ENCODE measurements at places on chromosomes 16 and 17. TPM values are rescaled to one million over a fixed set of nuclear protein-coding genes. Genes with fewer than 3 reads are reported as not detected.
A peak's percentile ranks its signal among the peaks of the same experiment; 100 is the strongest.

MMP28 gene
- total RNA-seq, result not detected

ITGB3 gene
- total RNA-seq, result 0.31 TPM

CNGB1 gene
- total RNA-seq, result 0.02 TPM

OTOP2 gene
- not detected for total RNA-seq

GABARAPL2 gene
- total RNA-seq, result 82.4 TPM

DNA sequence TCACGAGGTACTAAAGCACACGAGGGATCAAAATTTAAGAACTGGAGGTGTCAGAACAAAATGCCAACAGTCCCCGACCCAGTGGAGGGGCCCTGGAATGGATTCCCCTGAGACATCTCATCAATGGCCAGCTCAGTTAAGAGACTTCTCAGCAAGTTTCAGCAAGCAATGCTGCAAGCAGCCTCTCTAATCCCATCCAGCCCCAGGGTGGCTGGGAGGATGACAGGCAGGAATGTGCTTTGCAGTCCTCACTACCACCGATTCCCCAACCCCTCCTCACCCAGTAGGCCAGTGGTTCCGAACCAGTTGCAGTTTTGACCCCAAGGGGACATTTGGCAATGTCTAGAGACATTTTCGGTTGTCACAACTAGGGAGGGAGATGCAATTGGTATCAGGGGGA lies 8.7 kb downstream of the GPRC5B start:
- H3K27me3 ChIP-seq, result no peaks in the 10 kb centered on the region
- no peaks in the 10 kb centered on the region for H3K36me3 ChIP-seq
- no peak overlapping the region for H3K27ac ChIP-seq
- H3K4me1 ChIP-seq, result no peaks in the 10 kb centered on the region
- H3K4me3 ChIP-seq, result no peak overlapping the region
- DNase-seq, result no peak

DNA sequence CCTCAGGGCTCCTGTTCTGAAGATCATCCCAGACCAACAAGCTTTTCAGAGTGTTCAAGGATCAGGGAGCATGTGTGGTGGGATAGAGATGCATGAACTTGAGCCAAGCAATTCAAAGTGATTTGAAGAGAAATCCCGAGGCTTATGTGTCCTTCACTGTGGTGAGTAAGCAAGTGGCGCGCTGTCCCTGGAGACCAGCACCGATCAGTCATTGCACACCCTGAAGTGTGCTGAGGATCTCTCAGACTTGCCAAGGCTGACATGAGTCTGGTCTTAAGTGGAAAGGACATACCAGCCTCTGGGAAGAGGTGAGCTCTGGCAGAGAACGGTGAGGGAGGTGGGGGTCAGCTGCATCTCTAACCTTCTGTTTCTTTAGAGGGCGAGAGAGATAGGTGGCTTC lies 43.8 kb upstream of the CDH13 start:
- DNase-seq, result no peak
- no peak overlapping the region for H3K27ac ChIP-seq
- peaks cover under 1% of the 10 kb centered on the region for H3K27me3 ChIP-seq
- no peak overlapping the region for H3K4me3 ChIP-seq
- H3K36me3 ChIP-seq, result no peaks in the 10 kb centered on the region
- no peaks in the 10 kb centered on the region for H3K4me1 ChIP-seq

DNA sequence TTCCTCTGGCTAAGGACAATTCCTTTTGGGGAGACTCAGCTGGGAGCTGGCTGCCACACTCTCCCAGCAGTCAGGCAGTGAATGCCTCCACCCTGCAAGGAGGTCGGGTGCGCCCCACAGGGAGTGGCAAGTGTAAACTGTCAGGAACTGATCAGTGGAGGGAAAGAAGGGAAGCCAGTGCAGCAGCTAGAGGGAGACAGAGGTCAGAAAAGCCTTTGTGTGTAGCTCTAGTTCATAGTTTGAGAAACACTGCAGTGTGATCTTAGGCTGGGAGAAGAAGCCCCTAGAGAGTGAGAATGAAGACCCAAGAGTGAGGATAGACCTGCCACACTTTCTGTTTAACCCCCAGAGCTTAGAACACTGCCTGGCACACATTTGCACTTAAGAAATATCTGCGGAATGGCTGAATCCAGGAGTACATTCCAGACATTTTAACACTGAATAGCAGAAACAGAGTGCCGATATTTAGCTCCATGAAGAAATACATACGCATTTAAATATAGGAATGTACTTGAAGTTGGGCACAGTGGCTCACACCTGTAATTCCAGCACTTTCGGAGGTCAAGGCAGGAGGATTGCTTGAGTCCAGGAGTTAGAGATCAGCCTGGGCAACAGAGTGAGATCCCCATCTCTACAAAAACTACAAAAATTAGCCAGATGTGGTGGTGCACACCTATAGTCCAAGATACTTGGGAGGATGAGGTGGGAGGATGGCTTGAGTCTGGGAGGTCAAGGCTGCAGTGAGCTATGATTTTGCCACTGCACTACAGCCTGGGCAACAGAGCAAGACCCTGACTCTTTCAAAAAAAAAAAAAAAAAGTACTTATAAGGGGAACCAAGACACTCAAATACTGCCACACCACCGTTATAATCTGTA lies 11.1 kb upstream of the SLC5A11 start:
- H3K4me3 ChIP-seq, result no peak overlapping the region
- H3K36me3 ChIP-seq, result no peaks in the 10 kb centered on the region
- H3K27ac ChIP-seq, result no peak overlapping the region
- peak; percentile 62 for DNase-seq
- peaks cover 29% of the 10 kb centered on the region for H3K4me1 ChIP-seq
- H3K27me3 ChIP-seq, result no peaks in the 10 kb centered on the region

DNA sequence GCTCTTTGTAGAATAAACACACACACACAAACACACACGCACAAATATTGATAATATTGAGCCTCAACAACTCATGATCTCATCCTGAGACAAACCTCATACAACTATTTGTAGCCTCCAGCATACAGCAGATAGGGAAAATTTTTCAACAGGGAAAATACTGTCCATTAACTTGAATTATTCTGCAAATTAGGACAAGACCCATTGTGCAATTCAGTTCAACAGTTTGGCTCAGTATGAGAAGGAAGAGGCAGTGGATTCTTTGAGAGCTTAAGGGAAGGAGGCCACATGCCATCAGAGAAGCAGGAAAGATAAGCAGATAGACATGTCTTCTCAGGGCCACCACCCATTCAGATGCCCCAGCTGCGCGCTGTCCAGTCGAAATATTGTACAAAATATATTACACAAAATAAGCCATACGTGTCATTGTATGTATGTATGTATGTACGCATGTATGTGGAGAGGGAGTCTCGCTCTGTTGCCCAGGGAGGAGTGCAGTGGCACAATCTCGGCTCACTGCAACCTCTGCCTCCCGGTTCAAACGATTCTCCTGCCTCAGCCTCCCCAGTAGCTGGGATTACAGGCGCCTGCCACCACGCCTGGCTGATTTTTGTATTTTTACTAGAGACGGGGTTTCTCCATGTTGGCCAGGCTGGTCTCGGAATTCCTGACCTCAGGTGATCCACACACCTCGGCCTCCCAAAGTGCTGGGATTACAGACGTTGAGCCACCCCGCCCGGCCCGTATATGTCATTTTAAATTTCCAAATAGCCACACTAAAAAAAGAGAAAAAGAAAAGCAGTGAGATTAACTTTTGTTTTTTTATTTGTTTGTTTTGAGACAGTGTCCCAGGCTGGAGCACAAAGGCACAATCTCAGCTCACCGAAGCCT lies 1.8 kb downstream of the ZC3H7A start:
- no peak for DNase-seq
- peak overlapping the region; percentile 85 for H3K27ac ChIP-seq
- H3K4me3 ChIP-seq, result peak overlapping the region; percentile 79
- no peaks in the 10 kb centered on the region for H3K27me3 ChIP-seq
- peaks cover 8% of the 10 kb centered on the region for H3K36me3 ChIP-seq

GRCh38 chr16:81700780-81701165 lies 78.3 kb upstream of the PLCG2 start:
- no peak overlapping the region for H3K27ac ChIP-seq
- H3K27me3 ChIP-seq, result no peaks in the 10 kb centered on the region
- H3K4me3 ChIP-seq, result no peak overlapping the region

DNA sequence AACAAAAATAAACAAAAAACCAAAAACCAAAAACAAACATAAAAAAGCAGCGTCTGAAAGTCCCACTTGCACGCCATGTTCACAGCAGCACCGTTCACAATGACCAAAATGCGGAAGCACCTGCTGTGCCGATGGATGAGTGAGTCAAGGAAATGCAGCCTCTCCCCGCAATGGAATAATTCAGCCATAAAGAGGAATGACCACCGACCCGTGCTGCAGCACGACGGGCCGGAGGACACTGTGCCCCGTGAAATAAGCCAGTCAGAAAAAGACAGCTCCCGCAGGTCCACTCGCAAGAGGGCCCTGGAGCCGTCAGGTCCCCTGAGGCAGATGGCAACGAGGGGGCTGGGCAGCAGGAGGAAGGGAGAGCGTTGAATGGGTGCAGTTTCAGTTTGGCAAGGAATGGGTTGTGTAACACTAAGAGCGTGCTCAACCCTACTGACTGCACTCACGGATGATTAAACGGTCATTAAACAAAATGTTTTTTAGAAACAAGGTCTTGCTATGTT lies 5.1 kb downstream of the CLCN7 start:
- peaks cover 1% of the 10 kb centered on the region for H3K36me3 ChIP-seq
- H3K4me1 ChIP-seq, result peaks cover 44% of the 10 kb centered on the region
- H3K4me3 ChIP-seq, result no peak overlapping the region
- H3K27me3 ChIP-seq, result no peaks in the 10 kb centered on the region
- DNase-seq, result no peak

DNA sequence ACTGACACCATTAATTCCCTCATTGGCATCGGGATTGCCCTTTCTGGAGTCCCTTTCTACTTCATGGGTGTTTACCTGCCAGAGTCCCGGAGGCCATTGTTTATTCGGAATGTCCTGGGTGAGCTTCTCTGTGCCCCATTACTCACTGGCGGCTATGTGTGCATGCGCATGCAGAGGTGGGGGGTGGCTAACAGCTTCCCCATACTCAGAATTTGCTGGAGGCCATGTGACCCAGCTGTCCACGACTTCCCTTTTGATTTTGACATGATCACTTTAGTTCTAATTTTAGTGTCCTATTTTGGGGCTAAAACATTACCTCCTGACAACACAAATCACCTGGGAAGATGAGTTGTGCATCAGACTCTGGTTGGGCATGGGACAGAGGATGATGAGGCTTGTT lies 14.1 kb downstream of the SLC7A6OS start:
- H3K4me3 ChIP-seq, result no peak overlapping the region
- H3K27ac ChIP-seq, result no peak overlapping the region
- H3K27me3 ChIP-seq, result no peaks in the 10 kb centered on the region
- H3K4me1 ChIP-seq, result peaks cover 37% of the 10 kb centered on the region

GRCh38 chr17:62995377-62995885 lies 29.4 kb downstream of the TANC2 start:
- H3K27me3 ChIP-seq, result no peaks in the 10 kb centered on the region
- H3K27ac ChIP-seq, result no peak overlapping the region
- no peak overlapping the region for H3K4me3 ChIP-seq
- H3K36me3 ChIP-seq, result no peaks in the 10 kb centered on the region
- DNase-seq, result peak; percentile 20

DNA sequence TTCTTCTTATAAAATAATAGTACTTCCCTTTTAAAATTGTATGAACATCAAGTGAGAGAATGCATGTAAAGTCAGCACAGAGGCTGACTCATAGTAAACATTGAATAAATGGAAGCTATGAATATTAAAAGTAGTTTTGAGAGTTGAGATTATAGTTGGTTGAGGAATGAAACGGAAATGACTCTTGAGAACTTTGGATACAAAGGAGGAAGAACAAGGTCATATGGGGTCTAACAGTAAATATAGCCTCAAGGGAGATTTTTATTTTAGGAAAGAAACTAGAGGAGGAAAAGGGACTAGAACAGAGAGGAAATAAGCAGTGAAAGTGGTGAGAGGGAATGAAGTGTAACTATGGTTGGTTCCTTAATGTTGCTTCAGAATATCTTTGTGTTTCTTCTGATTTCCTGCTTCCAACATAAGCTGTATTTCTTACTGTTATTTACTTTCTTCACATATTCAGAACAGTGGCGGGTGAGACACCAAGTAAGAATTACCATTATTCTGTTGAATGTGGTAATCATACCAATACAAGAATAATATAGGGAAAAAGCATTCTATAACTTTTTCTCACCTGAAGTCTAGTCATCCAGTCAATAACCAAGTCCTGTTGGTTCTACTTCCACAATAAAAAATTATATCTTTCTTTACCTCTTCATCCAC lies 165.1 kb downstream of the CHD9 start:
- H3K36me3 ChIP-seq, result peaks cover 2% of the 10 kb centered on the region
- DNase-seq, result no peak
- H3K27me3 ChIP-seq, result no peaks in the 10 kb centered on the region
- H3K27ac ChIP-seq, result no peak overlapping the region

- H3K27me3 ChIP-seq, result no peaks in the 10 kb centered on the region
- DNase-seq, result no peak
- H3K4me1 ChIP-seq, result peaks cover 63% of the 10 kb centered on the region
- peaks cover 11% of the 10 kb centered on the region for H3K36me3 ChIP-seq
- no peak overlapping the region for H3K27ac ChIP-seq
- H3K4me3 ChIP-seq, result no peak overlapping the region
These were observed 189.2 kb downstream of the SEC14L1 start for GRCh38 chr17:77329741-77330531.

DNA sequence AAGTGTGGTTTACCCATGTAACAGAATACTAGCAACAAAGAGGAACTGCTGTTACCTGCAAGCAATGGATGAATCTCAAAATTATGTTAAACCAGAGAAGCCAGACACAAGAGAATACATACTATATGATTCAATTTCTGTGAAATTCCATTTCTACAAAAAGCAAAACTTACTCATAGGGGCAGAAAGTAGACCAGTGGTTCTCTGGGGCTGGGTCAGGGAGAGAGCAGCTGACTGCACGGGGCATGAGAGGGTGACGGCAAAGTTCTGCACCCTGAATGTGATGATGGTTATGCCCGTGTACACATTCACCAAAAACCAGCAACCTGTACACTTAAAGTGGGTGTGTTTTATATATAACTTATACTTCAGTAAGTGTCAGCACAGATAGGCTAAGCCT lies 3.1 kb downstream of the ZNF843 start:
- H3K36me3 ChIP-seq, result no peaks in the 10 kb centered on the region
- 0 out of 2 replicates have a peak, but pooled peaks cover 1% of the 10 kb centered on the region for H3K27me3 ChIP-seq
- H3K4me3 ChIP-seq, result no peak overlapping the region
- no peak for DNase-seq
- H3K27ac ChIP-seq, result no peak overlapping the region

DNA sequence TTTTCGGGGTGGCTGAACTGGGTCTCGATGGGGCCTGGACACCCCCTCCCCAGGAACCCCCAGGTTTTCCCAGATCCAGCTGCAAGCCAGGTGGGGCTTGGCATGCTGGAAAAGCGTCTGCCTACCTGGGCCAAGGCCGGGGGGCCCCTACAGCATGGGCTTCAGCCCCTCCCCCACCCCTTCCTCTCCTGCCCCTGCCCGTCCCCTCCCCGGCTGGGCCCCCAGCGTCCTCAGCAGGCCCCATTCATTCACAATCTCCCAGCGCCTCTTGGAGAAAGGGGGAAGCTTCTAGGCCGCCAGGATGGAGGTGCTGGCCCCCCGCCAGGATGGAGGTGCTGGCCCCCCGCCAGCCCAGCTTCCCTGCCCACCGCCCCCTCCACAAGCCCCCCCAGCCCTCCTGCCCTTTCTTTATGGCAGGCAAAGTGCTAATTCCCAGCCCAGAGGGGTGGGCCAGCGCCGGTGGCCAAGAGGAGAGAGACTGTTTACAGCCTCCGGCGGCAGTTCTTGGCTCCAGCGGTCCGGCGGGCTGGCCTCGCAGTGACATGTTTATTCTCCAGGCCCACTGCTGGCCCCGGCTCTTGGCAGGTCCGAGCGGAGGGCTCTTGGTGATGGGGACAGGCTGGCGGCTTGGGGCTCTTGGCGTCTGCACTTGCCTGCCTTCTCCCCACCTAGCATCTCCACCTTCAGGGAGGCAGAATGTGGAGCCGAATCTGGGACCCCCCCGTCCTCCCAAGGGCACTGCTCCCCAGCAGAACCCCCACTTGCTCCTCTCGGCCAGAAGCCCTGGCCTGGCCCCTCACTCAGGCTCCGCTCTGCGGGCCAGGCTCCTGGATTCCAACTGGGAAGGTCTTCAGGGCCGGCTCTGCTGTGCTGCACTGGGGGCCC lies 94.4 kb upstream of the CIBAR2 start:
- no peak overlapping the region for H3K4me3 ChIP-seq
- no peak for DNase-seq
